ENCODE measurements at places on chromosomes 12 and 14.

GRCh38 chr14:47257013-47257412 is 418.4 kb downstream of the MDGA2 start:
- no peak for DNase-seq

GRCh38 chr12:62435303-62436163 is 31.1 kb upstream of the MON2 start:
- DNase-seq: no peak

DNA sequence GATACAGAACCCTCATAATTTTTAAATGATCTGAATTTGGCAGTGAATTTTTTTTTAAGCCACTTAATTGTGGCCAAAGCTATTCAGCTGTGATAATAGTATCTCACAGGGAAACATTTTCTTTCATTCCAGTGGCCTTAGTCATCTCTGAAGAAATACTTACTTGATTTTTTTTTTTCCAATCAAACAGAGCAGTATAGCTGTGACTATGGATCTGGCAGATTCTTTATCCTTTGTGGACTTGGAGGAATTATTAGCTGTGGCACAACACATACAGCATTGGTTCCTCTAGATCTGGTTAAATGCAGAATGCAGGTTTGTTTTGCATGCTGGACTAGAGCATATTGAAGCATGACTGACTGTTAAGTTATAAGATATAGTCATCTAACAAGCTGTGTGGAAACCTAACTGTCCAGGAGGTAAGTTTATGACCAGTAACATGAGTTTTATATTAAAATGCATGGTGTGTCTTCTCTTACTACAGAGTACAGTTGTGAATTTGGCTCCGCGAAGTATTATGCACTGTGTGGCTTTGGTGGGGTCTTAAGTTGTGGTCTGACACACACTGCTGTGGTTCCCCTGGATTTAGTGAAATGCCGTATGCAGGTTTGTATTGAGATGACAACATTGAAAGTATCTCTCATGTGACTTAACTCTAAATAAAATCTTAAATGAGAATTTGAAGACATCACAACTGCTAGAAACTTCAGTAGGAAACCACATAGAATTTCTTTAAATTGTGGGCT is 1.9 kb downstream of the SLC25A3 start:
- DNase-seq: no peak

DNA sequence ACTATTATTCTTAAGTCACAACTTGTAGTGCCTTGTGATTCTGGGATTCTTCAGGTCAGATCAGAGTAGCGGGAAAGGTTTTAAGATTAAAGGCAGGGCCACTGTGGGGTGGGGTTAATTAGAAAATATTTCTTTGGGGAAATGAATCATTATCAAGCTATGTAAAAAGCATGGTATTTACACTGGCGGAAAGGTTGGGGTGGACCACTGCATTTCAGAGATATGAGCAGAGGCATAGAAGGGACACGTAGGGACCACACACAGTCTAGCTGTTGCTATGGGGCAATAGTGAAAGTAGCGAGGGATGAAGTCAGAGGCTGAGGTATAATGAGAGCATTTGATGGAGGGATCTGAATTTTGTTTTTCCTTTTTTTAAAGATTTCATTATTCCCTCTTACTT is 31.7 kb upstream of the KCNH3 start:
- no peak for DNase-seq

DNA sequence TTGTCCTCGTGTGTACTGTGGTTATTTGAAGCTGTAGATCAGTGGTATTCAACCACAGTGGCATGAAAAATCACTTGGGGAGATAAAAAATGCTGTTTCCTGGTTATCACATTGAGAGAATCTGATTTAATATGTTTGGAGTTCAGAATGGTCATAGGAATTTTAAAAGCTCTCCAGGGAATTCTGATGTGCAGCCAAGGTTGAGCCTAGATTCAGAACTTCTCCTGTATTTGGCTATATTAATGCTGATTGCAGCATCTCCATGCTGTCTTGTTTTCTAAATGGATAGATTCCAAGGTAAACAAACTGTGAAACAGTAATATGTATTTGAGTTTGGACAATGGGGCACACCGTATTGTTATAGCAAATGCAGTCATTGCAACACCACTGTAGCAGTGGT is 982.2 kb upstream of the FBXO33 start:
- no peak for DNase-seq

GRCh38 chr12:22348208-22348607 is 13.7 kb upstream of the ST8SIA1 start:
- no peak for DNase-seq

GRCh38 chr12:7068240-7068993 is 7.9 kb downstream of the C1S start:
- no peak for DNase-seq

- DNase-seq: no peak
Measured at GRCh38 chr14:70660967-70661893, 19.5 kb downstream of the TTC9 start.

- no peak for DNase-seq
Measured at GRCh38 chr12:67698672-67699581, 50.4 kb downstream of the DYRK2 start.

DNA sequence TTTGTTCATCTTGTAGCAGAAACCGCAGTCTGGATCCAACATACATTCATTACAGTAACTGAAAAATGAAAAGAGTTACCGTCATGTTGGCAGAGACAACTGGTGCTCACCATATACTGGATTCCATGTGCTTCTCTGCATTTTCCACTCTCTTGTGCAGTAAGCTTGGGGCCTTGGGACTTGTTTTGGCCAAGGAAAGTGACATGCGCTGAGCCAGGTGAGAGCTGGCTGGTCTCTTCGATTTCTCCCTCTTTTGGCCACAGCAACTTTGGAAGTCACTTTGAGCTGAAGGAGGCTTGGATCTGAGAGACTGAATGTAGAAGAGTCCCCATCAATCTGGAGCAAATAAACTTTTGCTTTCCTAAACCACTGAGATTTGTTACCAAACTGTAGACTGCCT is 210.6 kb upstream of the ABCD2 start:
- DNase-seq: no peak

DNA sequence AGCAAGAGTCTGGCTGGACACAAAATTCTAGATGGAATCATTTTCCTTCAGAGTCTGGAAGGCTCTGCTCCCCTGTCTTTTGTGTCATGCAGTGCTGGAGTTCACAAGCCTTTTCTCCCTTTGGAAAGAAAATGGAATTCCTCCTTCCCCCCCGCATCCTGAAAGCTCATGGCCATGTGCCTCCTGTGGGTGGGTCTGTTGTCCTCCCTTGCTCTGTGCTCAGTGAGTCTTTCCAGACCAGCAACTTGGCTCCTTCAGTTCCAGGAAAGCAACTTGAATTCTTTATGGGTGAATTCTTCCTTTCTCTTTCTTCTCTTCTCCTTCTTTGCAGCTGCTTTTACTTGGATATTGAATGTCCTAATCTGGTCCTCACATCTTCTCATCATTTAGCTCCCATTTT is 70.2 kb downstream of the TUNAR start:
- no peak for DNase-seq

- DNase-seq: no peak
Measured at GRCh38 chr12:66203820-66204219, 14.8 kb downstream of the IRAK3 start.

DNA sequence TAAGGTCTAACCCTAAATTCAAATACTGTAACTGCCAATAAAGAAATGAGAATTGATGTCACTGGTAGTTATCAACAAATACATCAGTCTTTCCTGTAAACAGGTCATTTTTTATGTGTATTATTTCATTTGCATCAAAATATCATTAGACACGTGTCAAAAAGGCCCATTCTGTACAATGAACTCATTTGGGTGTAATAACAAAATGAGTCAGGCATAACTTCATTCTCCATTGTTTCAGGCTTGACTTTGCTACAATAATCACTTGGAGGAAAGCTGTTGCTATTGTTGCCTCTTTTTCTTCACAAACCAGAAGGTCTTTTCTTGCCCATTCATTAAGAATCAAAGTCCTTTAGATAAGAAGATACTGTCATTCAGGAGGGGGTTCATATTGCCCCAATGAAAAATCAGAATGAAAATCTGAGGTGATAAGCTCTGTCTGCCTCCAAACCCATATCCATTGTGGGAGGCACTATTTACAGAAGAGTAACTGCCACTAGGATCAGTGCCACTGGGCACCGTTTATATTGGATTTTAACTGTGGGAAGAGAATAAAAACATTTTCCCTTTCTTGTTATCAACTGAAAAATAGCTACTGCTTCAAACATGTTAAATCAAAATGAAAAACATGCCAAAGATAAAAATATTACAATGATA is 10.1 kb downstream of the ENTPD5 start:
- DNase-seq: no peak

DNA sequence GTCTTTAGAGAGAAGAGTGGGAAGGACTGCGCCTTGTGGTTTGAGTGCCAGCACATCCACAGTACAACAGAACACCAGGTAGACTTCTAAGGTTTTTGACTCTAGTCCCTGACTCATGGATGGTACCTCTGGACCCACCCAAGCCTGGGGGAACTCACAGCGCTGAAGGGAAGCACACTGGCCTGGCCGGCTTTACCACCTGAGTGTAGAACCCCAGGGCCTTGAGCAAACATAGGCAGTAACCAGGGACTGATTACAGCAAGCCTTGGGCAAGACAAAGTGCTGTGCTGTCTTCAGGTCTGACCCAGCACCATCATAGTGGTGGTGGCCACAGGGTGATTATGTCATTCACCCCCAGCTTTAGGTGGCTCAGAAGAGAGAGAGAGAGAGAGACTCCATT is 17.2 kb downstream of the EML5 start:
- DNase-seq: no peak

DNA sequence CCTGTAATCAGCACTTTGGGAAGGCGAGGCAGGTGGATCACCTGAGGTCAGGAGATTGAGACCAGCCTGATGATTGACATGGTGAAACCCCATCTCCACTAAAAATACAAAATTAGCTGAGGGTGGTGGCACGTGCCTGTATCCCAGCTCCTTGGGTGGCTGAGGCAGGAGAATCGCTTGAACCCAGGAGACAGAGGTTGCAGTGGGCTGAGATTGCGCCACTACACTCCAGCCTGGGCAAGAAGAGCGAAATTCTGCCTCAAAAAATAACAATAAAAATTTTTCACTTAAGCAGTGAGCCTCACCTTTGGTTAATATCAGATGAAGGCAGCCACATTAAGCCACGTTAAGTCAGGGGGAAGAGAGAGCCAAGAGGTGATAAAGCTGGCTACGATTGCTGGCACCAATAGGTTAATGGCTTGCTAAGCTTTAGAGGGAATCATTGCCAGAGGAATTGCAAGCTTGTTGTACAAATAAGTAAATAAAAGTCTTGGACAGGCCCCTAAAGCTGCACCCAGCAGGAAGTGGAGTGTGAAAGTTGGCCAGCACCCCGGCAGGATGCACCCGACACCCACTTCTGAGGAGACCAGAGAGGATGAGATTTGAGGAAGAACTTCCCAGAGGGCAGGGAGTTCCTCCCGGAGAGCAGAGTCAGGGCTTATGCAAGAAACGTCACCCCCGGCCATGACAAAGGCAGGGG is 41.3 kb upstream of the TESC start:
- no peak for DNase-seq

DNA sequence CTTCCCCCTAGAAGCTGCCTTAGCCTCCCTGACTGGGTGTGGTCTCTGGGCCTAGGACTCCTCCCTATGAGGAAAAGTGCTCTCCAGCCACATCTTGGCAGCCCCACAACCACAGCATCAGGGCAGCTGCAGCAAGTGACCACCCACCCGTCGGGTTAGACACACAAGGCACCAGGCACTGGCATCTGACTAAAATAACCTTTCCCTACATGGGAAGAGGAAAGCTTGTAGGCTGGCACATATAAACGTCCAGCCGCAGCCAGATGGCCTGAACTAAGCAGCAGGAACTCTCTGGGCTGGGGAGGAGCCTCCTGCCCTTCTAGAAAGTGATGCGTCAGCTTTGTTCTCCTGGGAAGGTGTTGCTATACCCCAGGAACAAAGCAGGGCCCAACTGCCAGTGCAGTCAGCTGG is 328.7 kb downstream of the DPF3 start:
- DNase-seq: no peak

DNA sequence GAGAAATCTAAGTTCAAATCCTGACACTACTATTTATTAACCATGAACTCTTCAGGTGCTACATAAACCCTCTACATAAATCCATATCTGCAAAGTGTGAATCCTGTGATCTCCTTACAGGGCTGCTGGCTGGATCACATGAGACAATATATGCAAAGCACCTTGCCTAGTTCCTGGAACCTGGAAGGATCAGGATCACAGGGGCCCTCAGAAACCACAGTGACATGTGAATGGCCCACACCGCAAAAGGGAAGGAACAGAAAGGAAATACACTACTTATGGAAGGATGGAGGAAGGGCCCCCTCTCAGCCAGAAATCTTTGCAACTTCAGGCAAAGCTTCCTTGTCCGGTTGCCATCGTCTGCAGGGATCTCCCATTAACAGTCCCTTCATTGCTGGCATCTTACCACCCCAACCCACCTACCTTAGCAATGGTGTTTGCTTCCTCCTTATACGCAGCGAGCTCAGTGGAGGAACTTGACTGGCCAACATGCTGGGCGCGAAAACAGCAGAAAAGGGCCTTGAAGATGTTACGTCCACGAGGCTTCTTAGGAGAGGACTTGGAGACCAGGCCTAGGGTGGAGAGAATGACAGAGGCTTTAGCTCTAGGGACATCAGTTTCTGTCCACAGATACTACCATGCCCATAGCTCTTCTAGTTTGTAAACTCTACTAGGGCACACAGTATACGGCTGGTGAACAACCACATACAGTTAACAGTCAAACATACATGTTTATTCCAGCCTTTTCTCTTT is 10.7 kb upstream of the AVIL start:
- no peak for DNase-seq

DNA sequence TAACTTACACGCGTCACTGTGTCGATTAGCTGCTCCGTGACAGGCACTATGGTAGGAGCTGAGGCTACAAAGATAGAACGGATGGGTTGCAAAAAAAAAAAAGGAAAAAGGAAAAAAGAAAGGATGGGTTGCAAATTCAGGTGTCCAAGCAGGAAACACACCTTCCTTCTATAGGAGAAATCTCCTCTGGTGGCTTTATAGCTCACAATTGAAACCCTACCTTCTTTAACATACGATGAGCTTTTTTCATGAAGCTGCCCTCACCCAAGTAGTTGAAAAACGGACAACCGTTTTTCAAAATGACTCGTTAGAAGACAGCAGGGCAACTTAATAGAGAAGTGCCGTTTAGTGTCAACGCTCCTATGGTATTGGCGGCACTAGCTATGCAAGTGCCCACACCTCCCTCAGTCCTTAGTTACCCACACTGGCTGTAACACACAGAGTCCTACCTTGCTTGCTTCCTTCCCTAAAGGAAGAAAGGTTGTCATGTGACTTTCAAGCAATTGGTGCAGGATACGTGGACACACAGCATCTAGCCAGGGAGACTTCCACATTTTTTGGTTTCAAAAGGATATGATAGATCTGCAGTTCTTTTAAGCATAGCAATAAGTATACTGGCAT is 682 bp upstream of the TRIP11 start:
- no peak for DNase-seq

Data from vagina (tissue), 2 donors.